ENCODE measurements at places on chromosomes 16 and 17. TPM values are rescaled to one million over a fixed set of nuclear protein-coding genes. Genes with fewer than 3 reads are reported as not detected.

Gene MMP25
- 8.1 TPM for total RNA-seq

Gene C17orf67
- 4.4 TPM for total RNA-seq

Gene TBC1D3H
- not detected for total RNA-seq

Gene CNTD1
- not detected for total RNA-seq

Gene SLC13A2
- not detected for total RNA-seq

Gene JUP
- 0.14 TPM for total RNA-seq

Gene HASPIN
- total RNA-seq: 25.3 TPM

Gene SLC4A1
- total RNA-seq: not detected

Gene CDC6
- total RNA-seq: 142 TPM

Gene KRT13
- not detected for total RNA-seq

Gene ACSM2A
- 0.17 TPM for total RNA-seq

Gene CDRT15
- total RNA-seq: not detected

Gene ARL5C
- not detected for total RNA-seq

Gene CCL13
- not detected for total RNA-seq

Gene SDR42E2
- total RNA-seq: not detected

DNA sequence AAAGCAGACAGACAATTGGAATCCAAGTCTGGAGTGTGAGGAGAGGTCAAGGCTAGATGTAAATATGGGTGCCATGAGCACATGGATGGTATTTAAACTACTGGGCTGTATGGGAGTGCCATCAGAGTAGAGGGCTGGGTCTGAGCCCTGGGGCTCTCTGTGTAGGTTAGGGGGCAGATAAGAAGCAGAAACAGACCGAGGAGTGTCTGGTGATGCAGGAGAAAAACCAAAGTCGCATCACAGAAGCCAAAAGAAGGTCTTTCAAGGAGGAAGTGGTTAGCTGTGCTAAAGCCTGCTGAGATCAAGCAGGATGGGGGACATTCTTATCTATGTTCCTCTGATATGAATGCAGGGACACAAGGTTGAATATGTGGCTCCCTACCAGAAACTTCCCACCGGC lies 1.9 kb downstream of the TSEN54 start:
- H3K27me3 ChIP-seq: peaks cover 7% of the 10 kb centered on the region
- peaks cover 26% of the 10 kb centered on the region for H3K4me1 ChIP-seq
- H3K27ac ChIP-seq: peak overlapping the region; percentile 62
- H3K4me3 ChIP-seq: peak overlapping the region; percentile 77

DNA sequence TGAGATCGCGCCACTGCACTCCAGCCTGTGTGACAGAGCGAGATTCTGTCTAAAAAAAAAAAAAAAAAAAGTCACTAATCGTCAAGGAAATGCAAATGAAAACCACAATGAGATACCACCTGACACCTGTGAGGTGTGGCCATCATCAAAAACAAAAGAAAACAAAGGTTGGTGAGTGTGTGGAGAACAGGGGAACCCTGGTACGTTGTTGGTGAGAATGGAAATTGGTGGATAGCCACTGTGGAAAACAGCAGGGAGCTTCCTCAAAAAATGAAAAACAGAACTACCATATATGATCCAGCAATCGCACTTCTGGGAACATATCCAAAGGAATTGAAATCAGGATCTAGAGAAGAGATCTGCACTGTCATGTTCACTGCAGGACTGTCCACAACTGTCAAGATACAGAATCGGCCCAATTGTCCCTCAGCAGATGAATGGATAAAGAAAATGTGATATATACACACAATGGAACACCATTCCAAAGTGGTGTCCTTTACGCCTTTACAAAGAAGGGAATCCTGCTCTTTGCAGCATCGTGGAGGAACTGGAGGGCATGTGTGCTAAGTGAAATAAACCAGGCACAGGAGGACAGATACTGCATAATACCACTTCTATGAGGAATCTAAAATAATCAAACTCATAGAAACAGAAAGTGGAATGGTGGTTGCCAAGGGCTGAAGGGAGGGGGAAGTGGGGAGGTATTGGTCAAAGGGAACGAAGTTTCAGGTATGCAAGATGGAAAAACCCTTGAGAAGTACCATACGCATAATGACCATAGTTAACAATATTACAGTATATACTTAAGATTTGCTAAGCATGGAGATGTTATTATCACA lies 63.5 kb upstream of the PLCG2 start:
- peak overlapping the region; percentile 60 for H3K4me3 ChIP-seq
- H3K36me3 ChIP-seq: no peaks in the 10 kb centered on the region
- H3K4me1 ChIP-seq: peaks cover 42% of the 10 kb centered on the region

DNA sequence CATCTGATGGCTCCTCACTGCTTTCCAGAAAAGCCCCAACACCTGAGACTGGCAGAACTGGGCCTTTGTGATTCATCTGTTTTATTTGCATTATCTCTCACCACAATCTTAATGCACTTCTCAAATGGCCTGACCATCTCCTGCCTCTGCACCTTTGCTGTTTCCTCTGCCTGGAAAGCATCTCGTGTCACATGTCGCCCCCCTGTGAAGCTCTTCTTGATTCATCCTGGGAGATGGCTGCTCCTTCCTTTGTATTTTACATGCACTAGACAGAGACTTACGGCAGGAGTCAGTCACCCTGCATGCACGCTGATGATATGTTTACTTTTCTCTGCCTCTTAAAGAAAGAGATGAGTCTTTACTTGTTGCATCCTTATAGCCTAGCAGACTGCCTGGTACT lies 30.0 kb downstream of the HNF1B start:
- peaks cover 4% of the 10 kb centered on the region for H3K4me1 ChIP-seq
- H3K4me3 ChIP-seq: no peak overlapping the region
- H3K27me3 ChIP-seq: peaks cover 42% of the 10 kb centered on the region
- DNase-seq: no peak
- H3K27ac ChIP-seq: no peak overlapping the region

GRCh38 chr17:68034452-68034776 lies 1.1 kb upstream of the KPNA2 start:
- no peaks in the 10 kb centered on the region for H3K27me3 ChIP-seq
- H3K4me1 ChIP-seq: peaks cover 16% of the 10 kb centered on the region
- H3K27ac ChIP-seq: no peak overlapping the region
- DNase-seq: no peak

DNA sequence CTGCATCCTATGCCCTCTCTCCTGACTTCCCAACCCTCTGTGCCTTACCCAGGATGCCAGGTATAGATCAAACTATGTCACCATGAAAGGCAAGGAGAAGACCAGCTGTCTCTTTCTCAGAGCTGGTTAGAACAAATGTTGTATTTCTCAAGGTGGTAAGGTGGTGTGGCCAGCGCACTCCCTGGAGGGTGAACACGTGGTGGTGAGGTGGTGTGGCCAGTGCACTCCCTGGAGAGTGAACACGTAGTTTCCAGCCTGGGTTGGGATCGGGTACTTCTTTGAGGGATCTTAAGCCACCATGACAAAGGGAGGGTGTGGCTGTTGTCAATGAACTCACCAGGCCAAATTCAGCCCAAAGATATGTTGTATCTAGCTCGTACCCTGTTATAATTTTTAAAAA lies 26.8 kb downstream of the KATNIP start:
- H3K36me3 ChIP-seq: peaks cover 5% of the 10 kb centered on the region
- H3K4me3 ChIP-seq: no peak overlapping the region
- H3K4me1 ChIP-seq: peaks cover 17% of the 10 kb centered on the region

GRCh38 chr16:35131429-35131828 lies 1672.0 kb downstream of the TP53TG3F start:
- DNase-seq: no peak
- no peaks in the 10 kb centered on the region for H3K27me3 ChIP-seq
- H3K4me3 ChIP-seq: no peak overlapping the region
- H3K4me1 ChIP-seq: no peaks in the 10 kb centered on the region
- no peaks in the 10 kb centered on the region for H3K36me3 ChIP-seq
- H3K27ac ChIP-seq: no peak overlapping the region

GRCh38 chr17:57370037-57370581 lies 113.8 kb downstream of the MSI2 start:
- no peaks in the 10 kb centered on the region for H3K27me3 ChIP-seq
- no peak overlapping the region for H3K4me3 ChIP-seq
- H3K4me1 ChIP-seq: peaks cover 23% of the 10 kb centered on the region

- no peak overlapping the region for H3K4me3 ChIP-seq
- no peak for DNase-seq
- peaks cover 34% of the 10 kb centered on the region for H3K4me1 ChIP-seq
- H3K27me3 ChIP-seq: no peaks in the 10 kb centered on the region
- peak overlapping the region; percentile 37 for H3K27ac ChIP-seq
- H3K36me3 ChIP-seq: no peaks in the 10 kb centered on the region
Observed at GRCh38 chr17:75873587-75874322, 4.6 kb downstream of the TRIM47 start.

GRCh38 chr16:54431997-54432896 lies 145.7 kb upstream of the IRX3 start:
- no peaks in the 10 kb centered on the region for H3K36me3 ChIP-seq
- no peak for DNase-seq
- peaks cover 20% of the 10 kb centered on the region for H3K27me3 ChIP-seq
- no peak overlapping the region for H3K27ac ChIP-seq

DNA sequence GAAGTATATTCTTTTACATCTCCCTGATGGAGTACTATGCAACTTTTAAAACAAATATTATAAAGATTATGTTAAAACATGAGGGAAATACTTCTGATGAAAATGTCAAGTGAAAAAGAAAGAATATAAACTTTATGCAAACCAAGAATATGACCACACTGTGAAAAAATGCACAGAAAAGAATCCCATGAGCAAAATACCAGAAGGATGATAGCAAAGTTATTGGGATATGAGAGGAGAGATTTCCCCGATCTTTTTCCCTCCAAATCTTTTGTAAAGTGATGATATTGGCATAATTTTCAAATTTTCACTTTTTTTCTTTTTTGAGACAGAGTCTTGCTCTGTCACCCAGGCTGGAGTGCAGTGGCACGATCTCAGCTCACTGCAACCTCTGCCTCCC lies 36.6 kb upstream of the SMURF2 start:
- peaks cover 2% of the 10 kb centered on the region for H3K4me1 ChIP-seq
- no peak overlapping the region for H3K4me3 ChIP-seq
- peaks cover 8% of the 10 kb centered on the region for H3K27me3 ChIP-seq
- no peaks in the 10 kb centered on the region for H3K36me3 ChIP-seq
- no peak overlapping the region for H3K27ac ChIP-seq

GRCh38 chr16:10280262-10281170 lies 98.3 kb upstream of the GRIN2A start:
- no peaks in the 10 kb centered on the region for H3K27me3 ChIP-seq
- no peak overlapping the region for H3K4me3 ChIP-seq
- H3K4me1 ChIP-seq: peaks cover 7% of the 10 kb centered on the region
- peaks cover 3% of the 10 kb centered on the region for H3K36me3 ChIP-seq
- no peak overlapping the region for H3K27ac ChIP-seq

DNA sequence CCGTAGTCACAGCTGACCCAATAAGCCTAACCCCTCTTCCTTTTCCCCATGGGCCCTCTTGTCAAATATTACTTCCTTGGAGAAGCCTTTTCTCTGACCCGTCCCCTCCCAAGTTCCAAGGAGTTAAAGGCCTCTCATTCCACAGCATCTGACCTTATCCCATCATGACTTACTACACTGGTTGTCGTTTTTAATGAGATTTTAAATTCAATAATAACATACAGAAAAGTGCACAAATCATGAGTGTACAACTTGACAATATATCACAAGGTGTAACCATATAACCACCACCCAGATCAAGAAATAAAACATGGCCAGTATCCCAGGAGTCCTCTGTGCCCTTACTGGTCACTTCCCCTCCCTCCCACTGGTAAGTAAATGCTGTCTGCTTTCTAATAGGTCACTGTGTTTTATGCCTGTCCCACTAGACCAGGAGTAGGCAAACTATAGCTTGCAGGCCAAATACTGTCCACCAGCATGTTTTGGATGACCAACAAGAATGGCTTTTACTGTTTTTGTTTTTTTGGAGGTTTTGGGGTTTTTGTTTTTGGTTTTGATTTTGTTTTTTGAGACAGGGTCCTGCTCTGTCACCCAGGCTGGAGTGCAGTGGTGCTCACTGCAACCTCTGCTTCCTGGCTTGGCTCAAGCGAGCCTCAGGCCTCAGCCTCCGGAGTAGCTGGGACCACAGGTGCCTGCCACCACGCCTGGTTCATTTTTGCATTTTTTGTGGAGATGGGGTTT lies 1.2 kb upstream of the FDXR start:
- peak overlapping the region; percentile 89 for H3K4me3 ChIP-seq
- peak; percentile 59 for DNase-seq
- H3K4me1 ChIP-seq: peaks cover 25% of the 10 kb centered on the region
- no peaks in the 10 kb centered on the region for H3K27me3 ChIP-seq

DNA sequence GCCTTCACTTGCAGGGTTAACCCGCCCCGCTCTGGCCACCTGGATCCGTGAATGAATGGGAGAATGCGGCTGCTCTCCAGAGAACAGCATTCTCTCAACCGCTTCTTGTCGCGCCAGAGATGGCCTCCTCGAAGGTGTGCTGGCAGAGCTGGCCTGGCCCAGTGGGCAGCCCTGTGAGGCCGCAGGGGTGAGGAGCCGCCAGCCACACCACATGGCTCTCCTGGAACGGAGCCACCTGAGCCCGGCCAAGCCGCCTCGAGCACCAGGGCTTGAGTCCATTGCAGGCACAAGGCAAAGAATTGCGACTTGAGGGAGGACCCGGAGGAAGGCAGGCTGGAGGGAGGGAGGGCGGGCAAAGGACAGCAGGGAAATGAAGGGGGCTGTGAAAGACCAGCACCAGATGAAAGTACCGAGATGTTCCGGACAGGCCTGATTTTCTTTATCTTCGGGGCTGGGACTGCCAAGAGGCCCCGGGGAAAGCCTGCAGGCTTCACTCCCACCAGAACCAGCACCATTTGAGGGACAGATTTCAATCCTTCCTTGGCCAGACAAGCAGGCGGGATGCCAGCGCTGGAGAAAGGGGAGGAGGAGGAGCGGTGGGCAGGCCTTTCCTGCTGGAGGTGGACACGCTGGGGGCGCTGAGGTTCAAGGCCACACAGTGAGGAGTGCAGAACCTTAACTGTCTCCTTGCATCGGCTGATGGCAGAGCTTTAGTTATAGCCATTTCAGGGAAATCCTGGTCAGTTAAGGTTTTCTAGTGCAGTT lies 69.4 kb downstream of the MRC2 start:
- no peak for DNase-seq
- H3K4me3 ChIP-seq: no peak overlapping the region
- peaks cover 8% of the 10 kb centered on the region for H3K27me3 ChIP-seq
- H3K27ac ChIP-seq: no peak overlapping the region

- no peak overlapping the region for H3K27ac ChIP-seq
- no peaks in the 10 kb centered on the region for H3K36me3 ChIP-seq
- no peak for DNase-seq
- no peak overlapping the region for H3K4me3 ChIP-seq
Observed at GRCh38 chr17:1978396-1978949, 46.7 kb downstream of the RTN4RL1 start.

GRCh38 chr16:87053016-87053982 lies 263.9 kb downstream of the C16orf95 start:
- no peaks in the 10 kb centered on the region for H3K4me1 ChIP-seq
- no peaks in the 10 kb centered on the region for H3K36me3 ChIP-seq
- H3K27me3 ChIP-seq: peaks cover 8% of the 10 kb centered on the region
- no peak overlapping the region for H3K27ac ChIP-seq

DNA sequence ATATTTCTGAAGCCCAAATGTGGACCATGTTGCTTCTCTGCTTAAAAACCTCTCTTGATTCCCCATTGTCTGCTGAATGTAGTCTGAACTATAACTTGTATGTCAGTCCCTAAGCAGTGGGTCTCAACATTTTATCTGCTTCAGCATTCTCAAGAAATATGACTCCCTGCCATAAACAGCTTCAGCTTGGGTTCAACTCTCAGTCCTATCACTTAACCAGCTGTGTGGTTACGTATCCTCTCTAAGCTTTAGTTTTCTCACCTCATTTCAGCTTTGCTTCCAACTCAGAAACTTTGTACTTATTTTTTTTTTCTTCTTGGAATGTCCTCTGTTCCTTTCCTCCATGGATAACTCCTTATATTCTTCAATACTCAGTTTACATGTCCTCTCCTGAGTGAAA lies 4.6 kb upstream of the DDX52 start:
- H3K4me1 ChIP-seq: peaks cover 9% of the 10 kb centered on the region
- no peaks in the 10 kb centered on the region for H3K36me3 ChIP-seq
- no peak overlapping the region for H3K27ac ChIP-seq
